Omental fat pad (tissue), 4 donors: ENCODE measurements at places on chromosomes 2 and 18. TPM values are rescaled to one million over a fixed set of nuclear protein-coding genes. Genes with fewer than 3 reads are reported as not detected.

DNA sequence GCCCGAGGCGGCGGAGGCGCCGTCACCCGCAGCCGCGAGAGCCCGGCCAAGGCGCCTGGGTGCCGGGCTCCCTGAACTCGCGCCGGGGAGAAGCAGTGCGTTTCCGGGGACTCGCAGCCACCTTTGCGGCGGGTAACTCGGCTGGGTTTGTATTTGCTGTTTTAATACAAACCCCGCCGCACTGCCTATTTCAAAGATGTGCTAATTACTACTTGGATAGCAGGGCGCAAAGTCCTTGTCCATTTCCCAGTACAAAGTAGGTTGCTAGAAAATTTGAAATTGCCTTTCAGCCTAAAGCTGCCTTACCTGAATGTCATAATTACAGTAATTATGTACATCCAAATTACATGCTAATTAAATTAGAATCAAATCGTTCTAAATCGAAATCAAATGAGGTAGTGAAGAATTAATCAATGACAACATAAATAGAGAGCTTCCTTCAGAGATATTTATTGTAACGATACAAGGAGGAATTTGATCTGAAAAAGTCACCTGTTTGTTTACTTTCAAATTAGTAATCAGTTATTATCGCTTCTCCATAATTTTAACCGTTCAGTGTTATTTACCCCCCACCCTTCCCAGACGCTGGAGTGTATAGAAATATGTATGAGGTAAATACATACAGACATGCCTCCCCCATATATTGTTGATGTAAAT, 8.1 kb downstream of the SP9 start:
- DNase-seq = no peak

DNA sequence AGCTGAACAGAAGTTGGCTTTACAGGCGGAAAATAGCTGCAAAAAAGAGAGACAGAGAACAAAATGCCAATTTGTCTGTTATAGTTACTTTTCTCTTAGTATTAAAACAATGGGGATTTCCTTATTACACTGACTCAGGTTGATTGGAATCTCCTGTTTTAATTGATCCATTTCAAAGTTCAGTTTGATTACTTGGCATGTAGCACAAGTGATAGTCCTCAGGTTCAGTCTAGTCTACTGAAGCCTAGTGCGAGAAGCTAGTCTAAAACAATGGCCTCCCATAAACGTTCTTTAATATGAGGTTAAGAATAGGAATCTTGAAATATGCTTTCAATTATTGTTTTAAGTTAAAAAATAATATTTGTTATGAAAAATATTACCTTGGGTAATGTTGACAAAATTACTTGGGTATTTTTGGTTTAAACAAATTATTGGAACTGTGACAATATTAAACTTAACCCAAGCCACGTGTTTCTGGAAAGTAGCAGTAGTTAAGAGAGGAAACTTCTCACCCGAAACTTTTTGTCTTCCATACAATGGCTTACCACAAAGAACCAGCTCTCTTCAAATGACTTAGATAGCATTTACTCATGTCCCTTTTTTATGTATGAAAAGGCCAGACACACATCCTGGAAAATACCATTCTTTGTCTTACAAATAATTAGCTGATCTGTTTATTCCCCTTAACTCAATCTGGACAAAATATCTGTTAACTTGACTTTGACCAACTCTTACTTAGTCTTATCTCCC, 1326.2 kb upstream of the TMEFF2 start:
- no peak for DNase-seq

- no peak for DNase-seq
These were observed 146.6 kb upstream of the SP5 start for GRCh38 chr2:170568511-170568910.

Gene TTR
- total RNA-seq = not detected

- no peak for DNase-seq
These were observed 24.8 kb downstream of the DSG4 start for GRCh38 chr18:31401156-31402025.

DNA sequence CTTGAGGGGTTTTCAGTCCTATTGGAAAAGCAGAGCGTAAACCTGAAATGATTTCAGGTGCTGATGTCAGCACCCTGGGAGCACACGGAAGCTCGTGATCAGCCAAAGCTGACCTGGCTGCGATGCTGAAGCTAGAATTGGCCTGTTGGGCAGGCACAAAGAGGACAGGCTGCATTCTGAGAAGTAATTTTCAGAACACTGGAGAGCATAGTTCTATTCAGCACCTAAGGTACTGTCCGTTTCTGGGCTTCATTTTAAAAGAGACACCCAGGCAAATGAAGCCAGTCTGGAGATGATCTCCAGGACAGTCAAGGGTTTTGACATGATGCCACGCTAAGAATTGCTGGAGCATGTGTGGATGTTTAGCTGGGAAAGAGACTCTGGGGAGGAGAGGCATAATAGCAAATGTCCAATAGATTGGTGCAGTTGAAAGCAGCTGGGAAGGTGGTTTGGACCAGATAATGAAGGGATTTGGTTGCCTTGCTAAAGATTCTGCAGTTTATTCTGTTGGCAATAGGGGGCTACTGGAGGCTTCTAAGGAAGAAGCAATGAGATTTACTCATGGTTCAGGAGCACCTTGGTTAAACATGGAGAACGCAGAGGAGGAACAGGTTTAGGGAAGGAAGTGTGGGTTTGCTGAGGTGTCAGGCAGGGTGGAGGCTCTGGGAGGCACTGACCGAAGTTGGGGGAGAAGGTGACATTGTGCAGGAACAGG, 86.6 kb downstream of the ACOXL start:
- DNase-seq = no peak

- no peak for DNase-seq
These were observed 58.0 kb upstream of the PEX13 start for GRCh38 chr2:60959501-60959900.

Gene FBLN7
- 7.9 TPM for total RNA-seq

GRCh38 chr18:63148449-63149301, 170.9 kb downstream of the BCL2 start:
- DNase-seq = no peak

Gene CDCA7
- total RNA-seq = 1.2 TPM

Gene PPP1R7
- total RNA-seq = 34.8 TPM

DNA sequence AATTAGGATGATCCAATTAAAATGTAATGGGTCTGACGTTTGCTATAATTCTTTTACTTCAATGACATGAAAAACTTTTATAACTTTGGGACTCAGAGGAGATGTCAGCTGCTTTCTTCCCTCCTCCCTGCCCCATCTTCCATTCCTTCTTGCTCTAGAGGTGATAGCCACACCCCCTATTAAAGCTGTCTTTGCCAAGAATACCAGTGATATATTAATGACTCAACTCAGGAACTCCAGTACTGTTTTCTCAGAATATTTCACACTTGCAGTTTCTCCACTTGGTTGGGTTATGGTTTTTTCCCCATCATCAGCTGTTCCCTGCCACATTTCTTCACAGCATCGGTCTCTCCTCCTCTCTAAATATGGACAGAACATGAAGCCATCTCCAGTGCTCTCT, 184.0 kb downstream of the KCNE4 start:
- DNase-seq = no peak

Gene AGXT
- 1.4 TPM for total RNA-seq

- DNase-seq = no peak
These were observed 67.7 kb upstream of the GPC1 start for GRCh38 chr2:240367721-240368120.

- no peak for DNase-seq
These were observed 249.3 kb downstream of the NDUFA10 start for GRCh38 chr2:239775623-239776435.

Gene SMCHD1
- total RNA-seq = 74.0 TPM

- DNase-seq = no peak
These were observed 60.6 kb downstream of the GBX2 start for GRCh38 chr2:236107536-236107935.

Gene CDH7
- total RNA-seq = not detected

- no peak for DNase-seq
These were observed 2.5 kb downstream of the HTRA2 start for GRCh38 chr2:74532222-74532621.

DNA sequence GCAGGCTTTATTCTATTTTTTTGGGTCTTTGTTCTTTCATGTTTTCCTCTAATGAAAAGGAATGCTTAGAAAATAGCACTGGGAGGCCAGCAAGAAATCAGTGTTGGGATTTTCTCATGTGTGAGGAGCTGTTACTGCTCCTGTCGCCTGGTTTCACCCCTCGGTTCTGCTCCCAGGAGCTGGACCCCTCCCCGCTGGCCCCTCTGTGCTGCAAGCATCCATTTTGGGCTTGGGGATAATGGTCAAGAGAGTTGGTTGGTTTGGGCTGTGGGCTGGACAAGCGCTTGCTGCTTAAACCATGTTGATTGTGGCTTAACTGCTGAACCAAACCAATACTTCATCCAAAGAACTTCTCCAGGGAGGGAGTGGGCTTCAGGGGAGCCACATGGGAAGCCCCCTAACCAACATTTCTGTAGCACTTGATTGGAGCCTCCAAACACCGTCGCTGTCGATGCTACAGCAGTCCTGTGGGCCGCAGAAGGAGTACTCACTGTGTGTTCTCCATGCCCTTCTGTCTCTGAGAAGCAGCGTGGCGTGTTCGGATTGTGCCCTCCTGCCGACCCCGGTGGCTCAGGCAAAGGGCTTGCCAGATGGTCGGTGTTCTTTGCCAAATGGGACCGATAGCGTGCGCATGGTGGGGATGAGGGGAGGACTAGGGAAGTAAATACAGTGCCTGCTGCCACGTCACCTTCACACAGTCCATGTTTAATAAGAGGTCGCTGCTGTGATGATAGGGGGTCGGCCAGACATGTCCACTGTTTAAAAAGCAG, 40.0 kb downstream of the AGAP1 start:
- no peak for DNase-seq

Gene HS1BP3
- 30.3 TPM for total RNA-seq

DNA sequence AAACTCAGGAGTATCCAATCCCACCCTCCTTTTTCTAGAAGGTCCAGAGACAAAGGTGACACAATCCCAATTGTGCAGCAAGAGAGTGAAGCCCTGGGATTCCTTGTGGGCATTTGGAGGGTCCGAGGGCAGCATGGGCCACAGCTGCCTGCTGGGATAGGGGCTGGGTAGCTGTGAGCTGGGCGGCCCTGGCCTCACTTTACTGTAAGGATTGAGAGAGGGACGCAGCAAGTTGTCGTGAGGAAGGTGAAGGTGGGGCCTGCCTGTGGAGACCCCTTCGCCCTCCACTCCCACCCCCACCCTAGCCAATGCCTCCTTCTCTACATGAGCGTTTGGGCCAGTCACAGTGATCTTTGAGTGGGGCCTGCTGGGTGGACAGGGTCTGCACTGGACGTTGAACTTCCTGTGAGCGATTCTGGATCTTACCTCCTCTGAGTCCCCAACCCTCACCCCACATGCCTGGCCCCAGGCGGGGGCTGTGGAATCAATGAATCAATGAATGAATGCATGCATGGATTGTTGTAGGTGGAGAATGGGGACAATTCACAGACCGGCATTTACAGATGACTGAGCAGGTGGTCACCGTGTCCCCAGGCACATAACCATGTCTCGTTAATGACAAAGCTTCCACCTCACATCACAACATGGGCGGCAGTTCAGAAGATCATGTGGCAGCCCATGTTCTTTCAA, 107.2 kb downstream of the INHBB start:
- no peak for DNase-seq

- DNase-seq = no peak
These were observed 110.5 kb upstream of the NCK2 start for GRCh38 chr2:105634198-105634597.

- no peak for DNase-seq
These were observed 95.5 kb upstream of the CREB1 start for GRCh38 chr2:207434306-207434705.

DNA sequence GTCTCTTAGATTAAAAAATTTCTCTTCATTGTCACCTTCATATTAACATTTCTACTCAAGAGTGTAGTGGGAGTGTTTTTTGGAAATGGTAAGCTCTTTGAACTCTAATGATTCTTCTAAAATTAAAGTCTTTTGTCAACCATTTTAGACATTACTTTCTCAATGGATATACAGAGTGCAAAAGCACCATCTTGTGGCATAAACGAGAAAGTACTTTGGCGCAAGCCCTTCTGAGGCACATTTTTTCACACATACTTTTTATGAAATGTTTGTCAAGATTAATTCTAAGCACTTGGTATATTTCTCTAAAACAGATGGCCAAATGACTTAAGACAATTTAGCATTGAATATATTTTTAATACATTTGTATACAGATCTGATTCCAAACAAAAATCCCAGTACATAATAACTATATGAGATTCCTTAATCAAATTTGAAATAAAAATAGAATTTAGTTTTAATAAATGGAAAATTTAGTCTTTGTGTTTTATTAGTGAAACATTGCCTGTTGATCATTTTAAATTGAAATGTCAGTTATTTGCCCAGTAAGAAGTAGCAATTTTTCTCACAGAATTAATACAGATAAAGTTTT, 63.3 kb upstream of the GALNT5 start:
- no peak for DNase-seq

- DNase-seq = no peak
These were observed 12.1 kb downstream of the EIF4E2 start for GRCh38 chr2:232562515-232563151.

DNA sequence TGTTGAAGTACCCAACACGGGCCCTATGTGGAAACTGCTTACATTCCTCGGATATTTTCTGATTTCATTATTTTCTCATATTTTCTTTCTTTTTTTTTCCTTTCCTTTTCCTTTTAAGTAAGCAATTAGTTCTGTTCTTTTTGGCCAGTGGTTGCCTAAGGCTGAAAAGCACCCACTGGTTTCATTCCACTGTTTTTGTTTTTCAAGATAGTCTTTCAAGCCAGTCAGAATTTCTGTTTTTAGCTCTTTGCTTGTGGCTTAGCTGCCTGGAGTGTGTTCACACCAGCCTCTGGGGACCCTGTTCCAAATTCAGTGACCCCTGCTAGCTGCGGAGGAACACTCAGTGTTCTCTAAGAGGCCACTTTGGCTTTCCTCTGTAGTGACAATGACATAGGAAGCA, 73.6 kb downstream of the NRP2 start:
- no peak for DNase-seq

GRCh38 chr18:23198217-23198845, 63.0 kb downstream of the CABLES1 start:
- DNase-seq = no peak

Gene CDK15
- 3.6 TPM for total RNA-seq

GRCh38 chr18:69944436-69944835, 3.2 kb downstream of the CD226 start:
- DNase-seq = no peak

Gene CYP27A1
- total RNA-seq = 22.6 TPM

DNA sequence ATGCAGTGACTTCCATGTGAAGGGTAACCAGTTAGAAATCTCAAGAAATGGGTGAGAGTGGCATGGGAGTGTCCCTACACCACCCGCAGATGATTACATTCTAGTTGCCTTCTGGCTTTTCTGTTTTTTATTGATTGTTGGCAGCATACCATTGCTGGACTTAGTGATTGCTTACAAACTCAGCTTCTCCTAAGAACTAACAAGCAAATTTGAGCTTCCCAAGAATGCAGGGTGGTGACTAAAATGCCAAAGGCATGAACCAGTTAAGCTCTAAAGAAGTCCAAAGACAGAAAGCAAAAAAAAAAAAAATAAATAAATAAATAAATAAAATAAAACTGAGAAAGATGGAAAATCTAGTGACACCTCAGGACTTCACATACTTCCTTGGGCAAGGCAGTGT, 245.5 kb upstream of the PARD3B start:
- no peak for DNase-seq

Gene EML4
- total RNA-seq = 33.3 TPM

GRCh38 chr2:9332853-9333245, 90.5 kb downstream of the ITGB1BP1 start:
- no peak for DNase-seq

- DNase-seq = no peak
These were observed 112.0 kb upstream of the FOSL2 start for GRCh38 chr2:28280619-28281018.

- DNase-seq = no peak
These were observed 48.1 kb downstream of the MAIP1 start for GRCh38 chr2:200003444-200003843.

GRCh38 chr2:208496129-208496528, 89.5 kb downstream of the PTH2R start:
- no peak for DNase-seq

Gene FSHR
- total RNA-seq = not detected
